ENCODE measurements at places on chromosomes 5 and 9.
A peak's percentile ranks its signal among the peaks of the same experiment; 100 is the strongest.

DNA sequence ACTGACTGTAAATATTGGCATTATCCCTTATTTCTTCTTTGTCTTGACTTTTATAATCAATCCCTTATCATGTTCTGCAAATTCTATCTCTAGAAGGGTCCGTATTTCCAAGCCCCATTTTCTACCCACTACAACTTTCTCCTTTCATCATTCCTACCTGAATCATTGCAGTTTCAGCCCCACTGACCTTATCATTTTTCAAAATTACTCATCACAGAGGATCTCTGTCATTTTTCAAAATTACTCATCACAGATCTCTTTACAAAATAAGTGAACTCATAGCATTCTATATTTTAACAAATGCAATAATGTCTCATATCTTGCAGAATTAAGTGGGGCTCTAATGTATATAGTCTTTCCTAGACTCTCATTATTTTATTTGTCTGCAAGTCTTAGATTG lies 256.9 kb upstream of the COX7C start:
- no peak for DNase-seq

- DNase-seq, result no peak
Measured at GRCh38 chr9:7154003-7154619, 396.3 kb downstream of the KDM4C start.

DNA sequence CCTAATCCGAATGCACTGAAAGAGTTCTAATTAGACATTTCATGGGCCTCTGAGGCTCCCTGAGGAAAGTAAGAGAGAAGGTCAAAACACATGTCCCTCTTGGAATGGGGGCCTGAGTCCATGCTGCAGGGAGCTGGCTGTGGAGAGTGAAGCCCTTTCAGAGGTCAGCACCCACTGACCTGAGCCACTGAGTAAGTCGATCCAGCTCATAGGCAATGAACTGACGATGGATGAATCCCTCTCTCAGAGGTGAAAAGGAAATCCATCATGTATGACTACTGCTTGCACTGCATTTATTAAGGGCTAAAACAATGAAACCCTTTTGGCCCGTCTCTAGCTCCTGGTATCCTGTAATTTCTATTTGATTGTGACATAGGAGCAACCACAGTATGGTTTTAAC lies 288.9 kb upstream of the VLDLR start:
- DNase-seq, result no peak

DNA sequence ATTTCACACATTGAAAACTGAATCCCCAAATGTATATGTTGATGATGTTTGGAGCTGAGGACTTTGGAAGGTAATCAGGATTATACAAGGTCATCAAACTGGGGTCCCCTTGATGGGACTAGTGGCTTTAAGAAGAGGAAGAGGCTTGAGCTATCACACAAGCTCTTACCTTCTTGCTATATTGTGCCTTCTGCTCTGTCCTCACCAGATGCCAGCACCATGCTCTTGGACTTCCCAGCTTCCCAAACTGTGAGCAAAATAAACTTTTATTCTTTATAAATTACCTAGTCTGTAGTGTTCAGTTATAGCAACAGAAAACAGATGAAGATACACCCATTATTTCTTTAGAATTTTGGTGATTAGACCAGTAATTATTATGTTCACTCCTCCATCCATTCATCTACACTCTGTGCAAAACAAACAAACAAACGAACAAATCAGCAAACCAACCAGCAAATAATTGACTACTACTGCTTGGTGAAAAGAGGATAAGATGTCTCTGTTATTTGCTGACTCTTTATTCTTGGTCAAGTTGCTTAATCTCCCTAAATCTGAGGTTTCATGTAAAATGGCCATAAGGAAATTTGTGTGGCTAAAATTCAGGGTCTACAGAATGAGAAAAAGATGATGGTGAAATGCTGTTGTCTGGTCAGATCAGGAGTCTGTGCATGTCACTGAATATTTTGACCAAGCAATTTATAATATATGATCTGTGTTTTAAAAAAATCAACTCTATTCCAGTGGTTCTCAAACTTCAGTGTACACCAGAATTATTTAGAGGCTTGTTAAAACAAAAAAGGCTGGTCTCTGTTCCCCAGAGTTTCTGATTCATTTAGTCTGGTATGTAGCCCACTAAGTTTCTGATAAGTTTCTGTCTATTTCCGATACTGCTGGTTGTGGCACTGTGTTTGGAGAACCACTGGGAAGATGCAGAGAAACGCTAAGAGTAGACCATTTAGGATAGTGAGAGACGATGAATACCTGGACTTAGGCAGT lies 854.1 kb downstream of the MAT2B start:
- DNase-seq, result no peak

DNA sequence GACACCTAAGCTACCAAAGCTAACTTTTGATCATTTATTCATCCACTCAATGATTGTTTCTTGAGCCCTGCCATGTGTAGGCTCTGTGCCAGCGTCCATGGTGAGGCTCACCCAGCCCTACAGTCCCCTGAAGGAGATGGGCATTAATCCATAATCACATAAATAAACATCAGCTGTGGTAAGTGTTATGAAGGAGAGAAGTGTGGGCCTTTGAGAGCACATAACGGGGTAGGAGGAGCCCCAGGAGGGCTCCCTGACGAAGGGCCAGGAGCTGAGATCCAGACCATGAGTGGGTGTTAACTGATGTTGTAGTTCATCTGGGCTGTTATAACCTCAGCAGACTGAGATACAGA lies 53.9 kb upstream of the AFAP1L1 start:
- DNase-seq, result peak; percentile 41

GRCh38 chr9:75574569-75574968 lies 315.9 kb upstream of the PCSK5 start:
- no peak for DNase-seq

- no peak for DNase-seq
Measured at GRCh38 chr5:156147261-156147943, 179.6 kb upstream of the SGCD start.

DNA sequence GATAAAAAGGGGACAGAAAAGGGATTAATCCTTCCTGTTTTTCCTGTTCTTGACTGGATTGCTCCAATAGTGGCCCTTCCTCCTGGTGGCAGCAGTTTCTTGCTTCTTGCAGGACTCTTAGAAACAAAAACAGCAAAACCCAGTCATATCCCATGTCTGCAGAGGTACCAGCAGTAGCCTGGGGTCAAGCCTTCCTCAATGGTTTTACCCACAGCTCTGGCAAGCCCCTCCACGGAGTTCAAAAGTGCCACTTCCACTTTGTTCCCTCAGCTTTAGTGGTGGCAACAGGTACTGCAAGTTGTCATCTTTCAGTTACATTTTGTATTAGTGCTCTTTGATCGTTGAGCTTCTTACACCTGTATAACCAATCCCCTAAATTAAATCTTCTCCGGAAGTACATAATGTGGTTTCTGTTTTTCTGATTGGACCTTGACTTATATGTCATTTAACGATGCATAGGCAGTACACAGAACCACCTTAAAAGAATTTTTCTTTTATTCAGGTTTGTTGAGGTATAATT lies 8.7 kb upstream of the RANBP6 start:
- DNase-seq, result no peak

- no peak for DNase-seq
Measured at GRCh38 chr9:124877021-124877782, 15.3 kb downstream of the ARPC5L start.

DNA sequence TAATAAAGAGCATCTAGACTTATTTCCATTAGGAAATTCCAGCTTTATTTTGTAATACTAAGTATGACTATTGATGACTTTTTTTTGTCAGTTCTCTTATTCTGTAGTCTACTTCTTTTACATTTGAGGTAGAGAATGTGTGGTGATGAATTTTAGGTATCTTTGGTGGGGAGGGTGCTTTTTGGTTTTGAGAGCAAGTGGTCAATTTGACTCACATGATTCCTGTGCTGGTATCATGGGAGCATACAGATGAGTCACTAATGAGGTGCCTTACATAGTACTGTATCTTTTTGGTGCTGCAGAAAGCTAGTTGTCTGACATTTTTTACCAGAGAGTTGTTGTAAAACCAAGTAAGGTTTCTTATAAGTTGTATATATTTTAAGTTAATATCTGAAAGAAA lies 35.3 kb downstream of the ERBIN start:
- DNase-seq, result no peak

DNA sequence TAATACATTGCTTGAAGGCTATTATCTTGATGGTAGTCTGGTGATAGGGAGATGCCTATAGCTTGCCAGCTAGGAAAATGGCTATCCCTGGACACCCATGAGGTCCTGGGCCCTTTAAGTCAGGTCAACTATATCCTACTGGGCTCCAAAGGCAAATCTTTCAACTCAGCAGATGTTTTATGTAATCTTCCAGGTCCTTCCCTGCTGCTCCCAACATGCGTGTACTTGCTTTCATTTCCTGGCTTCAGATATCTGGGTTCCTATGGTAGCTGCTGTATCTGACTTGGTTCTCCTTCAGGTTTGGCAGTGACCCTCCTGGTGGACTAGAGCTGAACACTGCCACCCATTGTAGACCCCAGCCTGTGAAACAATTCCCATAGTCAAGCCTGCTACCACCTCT lies 32.4 kb upstream of the GAS1 start:
- DNase-seq, result no peak

GRCh38 chr9:99451112-99451606 lies 229.1 kb downstream of the SEC61B start:
- peak; percentile 46 for DNase-seq

DNA sequence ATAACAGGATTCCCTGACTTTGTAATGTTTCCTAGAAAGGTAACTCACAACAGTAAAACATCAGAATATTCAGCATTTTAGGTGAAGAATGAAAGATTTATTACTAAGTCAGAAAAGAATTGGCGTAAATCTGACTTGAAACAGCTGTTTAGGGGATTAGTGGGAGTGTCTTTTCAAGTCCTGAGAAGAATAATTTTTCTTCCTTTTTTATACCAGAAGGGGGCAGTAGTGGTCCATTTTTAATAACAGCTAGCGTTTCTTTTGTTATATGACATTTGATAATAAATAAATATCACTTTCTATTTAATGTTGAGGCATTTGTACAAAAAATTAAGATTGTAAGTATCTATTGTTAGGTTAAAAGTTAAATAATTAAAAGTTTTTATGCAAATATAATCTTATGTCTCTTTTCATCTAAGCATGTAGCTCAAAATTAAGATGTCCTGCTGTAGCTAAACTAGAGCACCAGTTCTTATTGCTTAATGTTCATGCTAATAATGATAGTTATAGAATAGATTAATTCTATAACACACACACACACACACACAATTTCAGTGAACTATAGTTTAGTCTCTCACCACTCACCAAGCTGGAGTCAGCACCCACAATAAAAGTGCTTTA lies 258.7 kb upstream of the ARRDC3 start:
- no peak for DNase-seq

DNA sequence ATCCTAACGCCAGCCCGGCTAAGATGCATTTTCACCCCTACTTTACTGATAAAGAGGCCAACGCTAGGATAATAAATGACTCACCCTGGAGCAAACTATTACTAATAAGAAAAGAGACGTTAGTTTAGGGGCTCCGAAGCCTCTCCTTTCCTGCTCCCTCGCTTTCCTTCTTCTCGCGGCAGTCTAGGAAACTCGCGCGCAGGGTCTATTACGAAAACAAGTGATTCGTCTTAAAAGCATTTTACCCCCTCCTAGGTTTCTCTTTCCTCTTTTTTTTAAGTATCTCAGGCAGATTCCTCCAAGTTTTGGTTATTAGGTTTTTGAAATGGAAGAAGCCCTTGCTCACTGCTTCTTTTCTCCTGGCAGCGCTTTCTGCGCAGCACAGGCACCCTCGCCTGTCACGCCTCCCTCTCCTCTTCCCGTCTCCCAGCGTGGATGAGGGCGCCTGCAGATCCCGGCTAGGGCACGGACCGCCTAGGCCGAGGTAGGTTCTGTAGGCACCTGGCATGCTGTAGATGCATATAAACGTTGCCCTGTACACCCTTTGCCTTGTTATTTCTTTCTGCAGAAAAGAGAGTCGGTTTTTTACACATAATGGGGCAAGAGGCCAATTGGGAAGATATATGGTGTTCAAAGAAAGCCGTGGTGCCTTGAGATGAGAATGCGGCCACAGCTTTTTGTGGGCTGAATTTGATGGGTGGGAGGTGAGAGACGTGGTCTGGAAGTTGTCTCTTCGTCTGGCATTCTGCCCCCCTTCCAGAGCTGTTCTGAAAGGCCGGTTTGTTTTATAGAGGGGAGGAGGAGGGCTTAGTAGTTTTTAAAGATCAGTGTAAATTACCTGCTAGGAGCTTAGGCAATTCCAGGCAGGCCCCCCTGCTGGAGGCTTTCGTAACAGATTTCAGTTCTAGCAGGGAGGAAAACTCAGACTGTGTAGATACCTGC lies 983 bp downstream of the GCNT1 start:
- DNase-seq, result peak; percentile 24

DNA sequence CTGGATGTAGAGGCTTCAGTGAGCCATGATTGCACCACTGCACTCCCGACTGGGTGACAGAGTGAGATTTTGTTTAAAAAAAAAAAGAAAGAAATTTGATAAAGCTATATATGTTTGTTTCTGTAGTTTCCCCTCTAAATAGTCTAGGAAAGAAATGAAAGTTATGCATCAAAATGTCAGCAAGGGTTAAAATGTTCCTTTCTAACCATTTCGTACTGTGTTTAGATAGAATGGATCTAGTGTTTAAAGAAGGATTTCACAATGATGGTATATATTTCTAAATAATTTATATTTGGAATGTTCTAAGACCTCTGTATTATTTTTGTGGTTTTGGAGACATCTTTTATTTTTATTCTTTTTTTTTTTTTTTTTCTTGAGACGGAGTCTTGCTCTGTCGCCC lies 22.7 kb downstream of the TEK start:
- DNase-seq, result no peak

- DNase-seq, result no peak
Measured at GRCh38 chr9:487429-487828, 272.8 kb downstream of the DOCK8 start.

DNA sequence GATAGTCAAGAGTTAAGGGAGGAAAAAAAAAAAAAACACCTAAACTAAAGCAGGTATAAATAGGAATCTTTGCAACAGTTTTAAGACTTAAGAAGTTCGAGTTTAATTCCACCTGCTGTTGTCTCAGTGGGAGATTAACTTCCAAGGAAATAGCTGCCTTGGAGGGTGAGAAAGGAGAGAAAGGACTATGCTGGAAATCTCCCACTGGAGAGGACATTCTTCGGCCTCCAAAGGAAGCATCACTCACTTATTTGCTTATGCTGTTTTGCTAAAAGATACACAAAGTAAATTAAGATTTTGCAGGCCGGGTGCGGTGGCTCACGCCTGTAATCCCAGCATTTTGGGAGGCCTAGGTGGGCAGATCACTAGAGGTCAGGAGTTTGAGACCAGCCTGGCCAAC lies 317.9 kb upstream of the MPDZ start:
- no peak for DNase-seq

- DNase-seq, result no peak
Measured at GRCh38 chr9:74810200-74810599, 77.5 kb downstream of the TRPM6 start.

DNA sequence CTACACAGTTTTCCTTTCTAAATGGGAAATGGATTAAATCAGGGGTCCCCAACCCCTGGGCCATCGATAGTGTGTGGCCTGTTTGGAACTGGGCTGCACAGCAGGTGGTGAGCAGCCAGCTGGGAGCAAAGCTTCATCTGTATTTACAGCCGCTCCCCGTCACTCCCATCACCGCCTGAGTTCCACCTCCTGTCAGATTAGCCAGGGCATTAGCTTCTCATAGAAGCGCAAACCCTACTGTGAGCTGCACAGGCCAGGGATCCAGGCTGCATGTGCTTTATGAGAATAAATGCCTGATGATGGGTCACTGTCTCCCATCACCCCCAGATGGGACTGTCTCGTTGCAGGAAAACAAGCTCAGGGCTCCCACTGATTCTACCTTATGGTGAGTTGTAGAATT lies 41.2 kb upstream of the FLT4 start:
- DNase-seq, result no peak

All from left ventricle myocardium inferior (tissue), 1 donor.